Osteocyte (in vitro differentiated cells): ENCODE measurements at places on chromosomes 13 and 19. TPM values are rescaled to one million over a fixed set of nuclear protein-coding genes. Genes with fewer than 3 reads are reported as not detected.

SAFB gene
- total RNA-seq, result 88.2 and 97.1 TPM in 2 replicates

PSG3 gene
- not detected in 2 replicates for total RNA-seq

CFAP97D2 gene
- not detected in 2 replicates for total RNA-seq

HCN2 gene
- total RNA-seq, result 27.2 and 28.3 TPM in 2 replicates

ARGLU1 gene
- 65.8 and 78.8 TPM in 2 replicates for total RNA-seq

SNRPD2 gene
- 366 and 397 TPM in 2 replicates for total RNA-seq

RNF113B gene
- total RNA-seq, result not detected in 2 replicates

NPHS1 gene
- total RNA-seq, result not detected in 2 replicates

ZNF536 gene
- total RNA-seq, result not detected in 2 replicates

PSG11 gene
- total RNA-seq, result not detected in 2 replicates

TNFAIP8L1 gene
- total RNA-seq, result 5.8 and 5.9 TPM in 2 replicates

ZNF266 gene
- total RNA-seq, result 24.8 and 25.1 TPM in 2 replicates

NEK5 gene
- total RNA-seq, result 0.40 TPM in 1 of 2 replicates, not detected in the other

ZNF525 gene
- total RNA-seq, result 7.6 and 8.5 TPM in 2 replicates

- no peak for DNase-seq
Observed at GRCh38 chr13:24097064-24097463, 63.5 kb upstream of the SPATA13 start.

DNA sequence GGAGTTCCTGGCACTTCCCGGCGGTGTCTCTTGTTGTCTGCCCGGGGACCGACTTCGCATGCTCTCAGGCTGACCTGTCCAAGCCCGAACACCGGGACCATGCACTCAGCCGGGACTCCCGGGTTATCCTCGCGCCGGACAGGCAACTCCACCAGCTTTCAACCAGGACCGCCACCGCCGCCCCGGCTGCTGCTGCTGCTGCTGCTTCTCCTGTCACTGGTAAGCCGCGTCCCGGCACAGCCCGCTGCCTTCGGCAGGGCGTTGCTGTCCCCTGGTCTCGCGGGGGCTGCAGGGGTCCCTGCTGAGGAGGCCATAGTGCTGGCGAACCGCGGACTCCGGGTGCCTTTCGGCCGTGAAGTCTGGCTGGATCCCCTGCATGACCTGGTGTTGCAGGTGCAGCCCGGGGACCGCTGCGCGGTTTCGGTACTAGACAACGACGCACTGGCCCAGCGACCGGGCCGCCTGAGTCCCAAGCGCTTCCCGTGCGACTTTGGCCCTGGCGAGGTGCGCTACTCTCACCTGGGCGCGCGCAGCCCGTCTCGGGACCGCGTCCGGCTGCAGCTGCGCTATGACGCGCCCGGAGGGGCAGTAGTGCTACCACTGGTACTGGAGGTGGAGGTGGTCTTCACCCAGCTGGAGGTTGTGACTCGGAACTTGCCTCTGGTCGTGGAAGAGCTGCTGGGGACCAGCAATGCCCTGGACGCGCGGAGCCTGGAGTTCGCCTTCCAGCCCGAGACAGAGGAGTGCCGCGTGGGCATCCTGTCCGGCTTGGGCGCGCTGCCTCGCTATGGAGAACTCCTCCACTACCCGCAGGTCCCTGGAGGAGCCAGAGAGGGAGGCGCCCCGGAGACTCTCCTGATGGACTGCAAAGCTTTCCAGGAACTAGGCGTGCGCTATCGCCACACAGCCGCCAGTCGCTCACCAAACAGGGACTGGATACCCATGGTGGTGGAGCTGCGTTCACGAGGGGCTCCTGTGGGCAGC lies 661 bp downstream of the FREM2 start:
- peak; percentile 86 for DNase-seq

DNA sequence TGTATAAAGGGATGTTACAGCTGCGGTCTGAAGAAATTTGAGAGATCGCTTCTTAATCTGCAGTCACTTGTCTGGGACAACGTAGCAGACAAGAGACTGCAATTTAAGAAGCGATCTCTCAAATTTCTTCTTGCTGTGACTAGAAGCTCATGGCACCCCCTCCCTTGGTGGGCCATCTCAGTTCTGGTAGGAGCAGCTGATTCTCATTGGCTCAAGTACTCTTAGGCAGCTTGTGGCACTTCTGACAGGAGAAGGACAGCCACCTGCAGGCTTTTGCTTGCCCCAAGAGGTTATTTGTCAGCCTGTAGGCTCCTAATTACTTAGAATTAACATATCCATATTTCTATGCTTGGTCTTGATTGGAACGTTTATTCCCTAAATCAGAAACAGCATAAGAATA lies 503.0 kb downstream of the DCT start:
- DNase-seq, result no peak

DNA sequence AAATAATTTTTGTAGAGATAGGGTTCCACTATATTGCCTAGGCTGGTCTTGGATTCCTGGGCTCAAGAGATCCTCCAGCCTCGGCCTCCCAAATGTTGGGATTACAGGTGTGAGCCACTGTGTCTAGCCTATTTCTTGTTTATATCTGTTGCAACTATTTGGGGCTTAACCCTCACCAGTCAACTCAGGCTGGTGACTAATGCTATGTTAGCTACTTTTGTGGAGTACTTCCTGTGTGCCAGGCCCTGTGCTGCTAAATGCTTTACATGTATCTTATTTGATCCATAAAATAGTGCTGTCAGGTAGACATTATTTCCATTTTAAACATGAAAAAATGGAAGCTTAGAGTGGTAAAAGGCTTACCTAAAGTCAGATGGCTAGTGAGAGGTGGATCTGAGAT lies 13.8 kb downstream of the CEACAM1 start:
- DNase-seq, result no peak

GRCh38 chr19:50362656-50363424 lies 2.6 kb downstream of the NAPSA start:
- no peak for DNase-seq

GRCh38 chr19:6587093-6587820 lies 3.7 kb downstream of the CD70 start:
- DNase-seq, result no peak

GRCh38 chr13:112855859-112856258 lies 113.2 kb upstream of the MCF2L start:
- no peak for DNase-seq

- DNase-seq, result no peak
Observed at GRCh38 chr13:106541826-106542225, 6.4 kb upstream of the EFNB2 start.

DNA sequence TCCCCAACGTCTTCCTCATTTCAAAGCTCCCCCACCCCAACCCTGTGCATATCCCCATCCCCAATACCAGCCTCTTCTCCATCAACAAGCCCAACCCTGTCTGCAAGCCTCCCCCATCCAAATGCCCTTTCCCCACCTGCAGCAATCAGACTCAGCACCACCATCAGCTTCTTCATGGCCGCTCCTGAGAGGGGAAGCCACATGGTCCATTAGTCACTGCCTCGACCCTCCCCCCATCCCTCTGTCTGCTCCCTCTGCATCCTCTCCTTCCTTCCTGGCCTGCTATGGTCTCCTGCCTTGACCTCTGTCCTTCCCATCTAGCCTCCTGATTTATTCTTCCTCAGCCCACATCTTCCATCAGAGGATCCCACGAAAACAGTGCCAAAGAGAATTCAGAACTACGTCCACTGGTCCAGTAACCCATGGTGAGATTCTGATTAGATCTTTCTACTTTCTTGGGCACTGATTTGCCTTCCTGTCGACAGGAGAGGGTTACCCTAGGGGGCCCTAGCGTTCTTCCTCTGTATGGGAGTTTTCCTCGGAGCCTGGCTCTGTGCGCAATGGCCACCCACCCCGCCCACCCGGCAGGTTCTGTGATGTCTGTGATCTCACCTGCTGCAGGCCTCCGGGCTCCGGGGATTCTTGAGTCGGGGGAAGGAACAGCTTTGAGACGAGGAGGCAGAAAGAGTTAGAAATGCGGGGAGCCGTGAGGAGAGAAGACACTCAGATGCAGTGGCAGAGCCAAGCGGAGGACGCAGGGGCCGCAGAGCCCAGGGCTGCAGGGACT lies 1.3 kb downstream of the KLK6 start:
- no peak for DNase-seq

DNA sequence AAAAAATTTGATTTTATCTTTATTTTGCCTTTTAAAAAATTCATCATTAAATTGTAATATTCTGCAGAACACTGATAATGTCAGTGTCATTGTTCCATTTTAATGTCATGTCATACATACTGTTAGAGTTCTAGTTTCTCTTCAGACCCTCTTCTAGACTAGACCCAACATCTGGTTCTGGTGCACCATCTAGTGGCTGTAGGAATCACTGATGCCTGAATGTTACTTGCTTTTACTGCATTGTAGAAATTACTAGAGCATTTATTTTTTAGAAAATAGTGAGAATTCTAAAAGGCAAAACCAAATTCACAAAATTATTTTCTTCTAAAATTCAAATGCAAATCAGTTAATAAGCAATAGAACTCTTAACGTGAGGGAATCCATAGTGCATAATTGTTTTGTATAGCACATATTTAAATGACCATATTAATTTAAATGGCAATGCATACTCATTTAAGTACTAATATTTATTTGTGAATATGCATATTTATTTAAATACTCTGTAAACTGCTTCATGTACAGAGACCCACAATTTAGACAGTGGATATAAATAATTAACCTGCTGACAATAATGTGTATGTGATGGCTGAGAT lies 425.7 kb downstream of the KLF12 start:
- no peak for DNase-seq

DNA sequence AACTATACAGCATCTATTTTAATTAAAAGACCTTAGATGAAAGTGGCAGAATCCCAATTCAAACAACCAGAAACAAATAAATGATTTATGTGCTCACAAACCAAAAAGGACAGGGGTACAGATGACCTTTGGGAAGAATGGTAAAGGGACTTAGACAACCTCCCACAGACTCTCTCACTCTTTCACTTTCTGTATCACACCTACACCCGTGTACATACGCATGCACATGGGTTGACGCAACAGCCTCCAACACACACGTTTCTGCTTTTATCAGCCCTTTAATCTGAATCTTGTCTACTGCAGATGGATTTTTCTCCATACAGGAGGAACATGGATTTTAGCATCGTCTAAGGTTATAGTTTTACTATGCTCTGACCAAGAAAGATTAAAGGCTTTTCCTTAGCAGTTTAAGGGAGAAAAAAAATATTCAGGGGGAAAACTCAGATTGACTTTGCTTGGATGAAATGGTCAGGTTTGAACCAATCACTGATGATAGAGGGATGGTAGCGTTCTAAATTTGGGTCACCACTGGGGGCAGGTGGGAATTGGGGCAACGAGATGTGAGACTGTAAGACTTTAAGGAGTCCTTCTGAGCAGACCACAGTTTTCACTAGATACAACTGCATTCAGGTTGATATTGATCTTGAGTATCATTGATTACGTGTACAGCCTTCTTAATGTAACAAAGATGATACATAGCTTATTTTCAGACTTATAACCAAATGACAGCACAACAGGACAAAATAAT lies 166.1 kb downstream of the ITGBL1 start:
- DNase-seq, result no peak

GRCh38 chr13:75049735-75050335 lies 432.1 kb downstream of the TBC1D4 start:
- DNase-seq, result no peak

DNA sequence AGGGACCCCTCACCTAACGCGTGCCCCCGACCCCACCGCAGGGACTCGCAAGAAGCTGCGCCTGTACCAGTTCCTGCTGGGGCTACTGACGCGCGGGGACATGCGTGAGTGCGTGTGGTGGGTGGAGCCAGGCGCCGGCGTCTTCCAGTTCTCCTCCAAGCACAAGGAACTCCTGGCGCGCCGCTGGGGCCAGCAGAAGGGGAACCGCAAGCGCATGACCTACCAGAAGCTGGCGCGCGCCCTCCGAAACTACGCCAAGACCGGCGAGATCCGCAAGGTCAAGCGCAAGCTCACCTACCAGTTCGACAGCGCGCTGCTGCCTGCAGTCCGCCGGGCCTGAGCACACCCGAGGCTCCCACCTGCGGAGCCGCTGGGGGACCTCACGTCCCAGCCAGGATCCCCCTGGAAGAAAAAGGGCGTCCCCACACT lies 4.7 kb upstream of the MYBPC2 start:
- no peak for DNase-seq

GRCh38 chr19:54099190-54099902 lies 1.3 kb downstream of the OSCAR start:
- DNase-seq, result no peak

- DNase-seq, result no peak
Observed at GRCh38 chr13:61913183-61913582, 497.5 kb upstream of the PCDH20 start.

DNA sequence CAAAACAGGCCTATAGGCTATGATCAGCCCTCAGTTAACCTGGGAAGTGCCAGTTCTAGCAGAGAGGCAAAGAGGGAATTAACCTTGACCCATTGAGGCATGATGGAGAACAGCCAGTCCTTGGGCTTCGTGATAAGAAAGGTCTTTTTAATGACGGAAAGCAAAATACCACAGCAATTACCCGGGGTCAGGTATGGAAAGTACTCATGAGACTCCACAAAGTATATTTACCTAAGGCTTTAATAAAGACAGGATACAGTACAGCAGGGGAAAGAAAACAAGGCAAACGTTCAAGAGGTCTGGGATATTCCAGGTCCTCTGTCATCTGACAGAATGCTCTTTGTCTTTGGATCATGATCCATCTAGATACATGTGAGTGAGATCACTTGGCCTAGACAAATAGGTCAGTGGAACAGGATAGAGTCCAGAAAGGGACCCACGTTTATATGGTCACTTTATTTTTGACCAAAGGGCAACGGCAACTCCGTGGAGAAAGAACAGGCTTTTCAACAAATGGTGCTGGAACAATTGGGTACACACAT lies 52.2 kb downstream of the WDFY2 start:
- no peak for DNase-seq

- no peak for DNase-seq
Observed at GRCh38 chr13:77981281-77981881, 62.8 kb upstream of the EDNRB start.

DNA sequence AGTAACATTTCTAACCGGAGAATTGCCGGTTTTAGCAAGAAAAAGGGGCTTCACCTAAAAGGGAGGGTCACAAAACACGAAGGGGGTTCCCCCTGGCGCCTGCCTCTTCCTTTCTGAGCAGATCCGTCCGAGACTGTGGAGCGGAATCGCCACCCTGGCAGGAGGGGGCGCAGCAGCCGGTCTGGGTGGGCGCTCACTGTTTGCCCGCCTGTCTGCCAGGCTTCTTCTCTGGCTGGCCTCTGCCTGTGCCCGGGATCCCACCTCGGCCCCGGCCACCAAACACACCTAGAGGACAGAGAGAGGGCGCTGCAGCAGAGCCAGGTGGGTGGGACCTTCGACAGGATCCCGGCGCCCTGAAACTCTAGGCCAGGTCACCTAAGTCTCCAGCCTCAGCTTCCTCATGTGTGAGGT lies 15.6 kb downstream of the LSM4 start:
- no peak for DNase-seq

DNA sequence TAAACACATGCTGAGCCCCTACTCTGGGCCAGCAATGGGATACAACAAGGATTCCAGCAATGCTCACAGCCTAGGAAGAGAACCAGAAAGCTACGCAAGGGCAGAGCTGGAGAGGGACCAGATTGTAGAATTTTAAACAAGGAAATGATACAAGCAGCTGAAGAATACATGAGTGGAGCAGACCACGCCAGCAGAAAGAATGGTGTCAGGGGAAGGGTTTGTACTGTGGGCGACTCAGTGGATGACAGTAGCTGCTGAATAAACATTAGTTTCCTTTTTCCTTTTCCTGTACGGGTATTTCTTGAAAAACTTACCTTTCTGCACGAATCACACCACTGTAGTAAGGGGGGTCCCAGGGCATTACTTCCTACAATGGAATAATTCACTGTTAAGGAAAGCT lies 30.7 kb downstream of the MIPEP start:
- no peak for DNase-seq
